ENCODE measurements at places on chromosomes 4 and X.

- no peak for DNase-seq
Measured at GRCh38 chr4:82230306-82230705, 143.5 kb downstream of the HNRNPD start.

DNA sequence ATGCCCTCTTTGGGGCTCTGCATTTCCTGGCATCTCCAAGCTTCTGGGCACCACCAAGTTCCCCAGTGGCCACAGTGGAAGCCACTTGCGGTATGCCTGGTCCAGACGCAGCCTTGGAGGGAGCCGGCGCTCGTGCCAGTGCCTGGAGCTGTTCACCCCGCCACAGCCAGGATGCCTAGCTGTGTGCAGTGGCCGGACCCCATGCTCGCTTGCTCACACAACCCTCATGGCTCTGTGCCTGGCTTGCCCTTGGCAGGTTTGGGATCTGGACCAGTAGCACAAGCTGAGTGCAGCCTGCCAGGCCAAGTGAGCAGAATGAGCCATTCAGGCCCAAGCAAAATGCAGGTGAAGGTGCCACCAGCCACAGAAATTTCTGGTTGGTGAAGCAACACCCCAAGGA is 283.5 kb downstream of the EVC2 start:
- no peak for DNase-seq

DNA sequence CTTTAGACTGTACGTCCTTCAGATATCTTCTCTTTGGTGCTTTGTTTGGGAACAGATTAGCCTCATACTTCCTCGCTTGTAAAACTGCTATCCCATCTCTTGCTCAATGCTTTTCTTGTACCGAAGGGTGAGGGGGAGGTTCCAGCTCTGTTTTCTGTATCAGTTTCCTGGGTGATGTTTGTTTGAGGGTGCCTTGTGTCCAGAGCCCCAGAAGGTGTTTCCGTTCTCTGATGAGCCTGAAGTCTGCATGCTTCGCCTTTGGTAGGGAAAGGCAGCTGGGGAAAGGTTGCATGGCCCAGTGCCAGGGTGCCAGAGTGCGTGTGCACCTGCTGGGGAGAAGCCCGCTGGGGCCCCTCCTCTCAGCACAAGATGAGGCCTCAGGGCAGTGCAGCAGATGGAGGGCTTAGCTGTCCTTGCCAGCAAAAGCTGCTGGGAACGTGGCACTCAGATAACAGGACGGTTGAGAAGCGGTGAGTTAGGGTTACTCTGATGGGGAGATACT is 73.7 kb downstream of the TBL1X start:
- DNase-seq, result no peak

DNA sequence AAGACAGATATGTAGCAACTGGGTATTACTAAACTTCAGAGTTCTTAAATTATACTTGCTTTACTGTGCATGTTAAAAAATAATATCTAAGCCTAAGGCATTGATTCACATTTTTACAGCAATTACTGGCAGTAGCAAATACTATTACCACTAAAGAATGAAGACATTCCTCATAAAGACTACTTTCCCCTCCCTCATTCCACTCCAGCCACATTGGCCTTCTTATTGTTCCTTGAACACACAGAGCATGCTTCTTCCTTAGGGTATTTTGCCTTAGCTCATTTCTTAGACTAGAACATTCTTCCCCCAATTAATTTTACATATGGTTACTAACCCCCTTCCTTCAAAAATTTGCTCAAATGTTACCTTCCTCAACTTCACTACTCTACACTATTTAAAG is 717.0 kb downstream of the CCSER1 start:
- no peak for DNase-seq

DNA sequence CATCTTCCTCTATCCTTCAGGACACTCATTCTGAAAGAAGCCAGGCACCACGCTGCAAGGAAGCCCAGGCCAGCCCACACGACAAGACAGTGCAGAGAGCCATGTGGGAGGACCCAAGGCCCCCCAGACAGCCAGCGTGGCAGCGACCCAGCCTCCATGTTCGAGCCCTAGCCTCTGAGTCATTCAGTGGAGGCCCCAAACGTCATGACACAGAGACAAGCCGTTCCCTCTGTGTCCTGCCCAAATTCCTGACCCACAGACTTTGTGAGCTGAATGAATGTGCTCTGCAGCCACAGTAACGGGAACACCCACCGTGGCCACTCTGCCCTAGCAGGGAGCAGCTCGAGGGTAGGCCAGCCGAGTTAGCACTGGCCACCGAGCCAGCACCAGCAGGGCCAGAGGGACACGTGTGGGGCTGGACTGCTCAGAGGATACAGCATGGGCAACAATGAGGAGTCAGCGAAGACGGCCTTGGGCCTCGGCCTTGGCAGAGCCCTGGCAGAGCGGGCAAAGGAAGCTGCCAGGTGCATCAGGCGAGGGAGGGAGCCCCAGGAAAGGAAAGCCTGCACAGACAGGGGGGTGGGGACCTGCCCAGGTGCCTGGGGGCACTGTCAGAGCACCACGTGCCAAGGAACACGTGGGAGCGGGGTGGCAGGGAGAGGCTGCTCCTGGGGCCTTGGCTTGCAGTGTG is 8.6 kb downstream of the BLOC1S4 start:
- DNase-seq, result no peak

DNA sequence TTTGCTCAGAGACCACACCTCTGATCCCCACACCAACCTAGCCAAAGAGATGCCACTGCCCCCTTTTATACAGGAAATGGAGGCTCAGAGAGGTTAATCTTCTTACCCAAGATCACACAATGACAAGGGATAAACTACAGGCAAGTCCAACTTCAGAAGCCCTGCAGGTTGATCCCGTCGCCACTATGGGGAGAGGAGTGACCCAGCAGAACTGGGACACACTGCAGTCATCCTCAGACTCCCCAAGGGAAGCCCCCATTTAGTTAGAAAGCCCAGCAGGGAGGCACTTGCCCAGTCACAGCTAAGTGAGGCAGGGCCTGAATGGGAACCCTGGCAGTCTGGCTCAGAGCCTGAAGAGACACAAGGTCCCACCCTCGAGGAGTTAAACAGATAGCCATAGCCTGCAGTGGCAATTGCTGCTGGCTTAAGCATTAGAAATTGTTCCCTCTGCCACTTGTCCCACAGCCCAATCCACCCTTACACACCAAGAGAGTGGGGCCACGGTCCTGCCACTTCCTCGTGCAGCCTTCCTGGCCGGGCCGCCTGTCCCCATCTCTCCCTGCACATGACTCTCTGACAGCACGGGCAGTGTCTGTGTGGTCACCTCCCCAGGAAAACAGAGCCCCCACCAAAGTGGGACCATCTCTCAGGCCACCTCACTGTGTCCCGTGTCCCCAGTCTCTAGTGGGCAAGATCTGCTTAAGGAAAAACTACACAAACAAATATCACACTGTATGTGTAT is 2.7 kb downstream of the JAKMIP1 start:
- no peak for DNase-seq

- no peak for DNase-seq
Measured at GRCh38 chr4:114100288-114101031, 121.0 kb upstream of the ARSJ start.

DNA sequence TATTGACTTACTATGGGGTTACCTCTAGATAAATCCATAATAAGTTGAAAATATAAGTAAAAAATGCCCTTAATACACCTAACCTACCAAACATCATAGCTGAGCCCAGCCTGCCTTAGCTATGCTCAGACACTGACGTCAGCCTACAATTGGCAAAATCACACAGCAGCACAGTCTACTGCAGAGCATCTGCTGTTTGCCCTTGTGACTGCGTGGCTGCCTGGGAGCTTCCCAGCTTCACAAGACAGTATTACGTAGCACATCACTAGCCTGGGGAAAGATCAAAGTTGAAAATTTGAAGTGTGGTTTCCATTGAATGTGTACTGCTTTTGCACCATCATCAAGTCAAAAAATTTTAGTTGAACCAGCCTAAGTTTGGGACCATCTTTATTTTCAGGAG is 8.8 kb downstream of the HTT-AS start:
- DNase-seq, result no peak

- no peak for DNase-seq
Measured at GRCh38 chr4:91243132-91243531, 1060.6 kb upstream of the GRID2 start.

DNA sequence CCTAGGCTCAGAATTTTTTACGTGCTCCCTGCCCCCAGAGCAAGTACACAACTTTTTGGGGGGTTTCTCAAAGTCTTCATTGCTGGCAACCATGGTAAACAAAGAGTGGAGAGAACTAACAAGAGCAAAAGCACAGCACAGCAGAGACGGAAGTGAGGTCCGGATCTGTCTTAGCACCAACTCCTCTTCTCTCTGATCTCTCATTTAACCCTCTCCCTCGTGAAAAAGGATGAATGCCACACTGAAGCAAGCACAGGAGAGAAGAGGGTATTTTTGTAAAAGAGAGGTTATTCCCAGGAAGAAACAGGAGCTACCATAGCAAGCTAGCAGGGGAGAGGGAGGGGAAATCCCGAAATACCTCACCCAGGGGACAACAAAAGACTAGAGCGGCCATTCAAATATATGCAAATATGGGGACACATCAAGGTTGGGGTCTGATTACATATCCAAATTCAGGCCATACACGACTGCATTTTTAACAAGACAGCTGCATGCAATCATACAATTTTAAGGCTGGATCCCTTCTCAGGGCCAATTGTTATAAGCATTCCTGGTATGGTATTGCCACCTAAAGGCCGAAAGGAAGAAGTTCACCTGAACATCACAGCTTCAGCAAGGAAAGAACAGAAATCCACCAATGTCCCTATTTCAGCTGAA is 46.6 kb downstream of the CD40LG start:
- peak; percentile 25 for DNase-seq

DNA sequence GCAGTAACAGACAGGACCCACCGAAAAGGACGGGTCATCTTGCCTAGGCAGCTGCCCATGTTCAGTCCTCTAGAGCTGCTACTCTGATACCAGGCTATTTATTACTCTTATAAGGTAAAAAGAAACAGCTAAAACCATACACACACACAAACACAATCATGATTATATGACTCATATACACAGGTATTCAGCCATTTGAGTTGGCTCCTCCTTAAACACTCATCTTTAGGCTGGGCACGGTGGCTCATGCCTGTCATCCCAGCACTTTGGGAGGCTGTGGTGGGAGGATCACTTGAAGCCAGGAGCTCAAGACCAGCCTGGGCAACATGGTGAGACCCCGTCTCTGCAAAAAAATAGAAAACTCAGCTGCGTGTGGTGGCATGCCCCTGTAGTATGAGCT is 76.6 kb downstream of the F11 start:
- no peak for DNase-seq

- DNase-seq, result no peak
Measured at GRCh38 chr4:42302348-42302747, 94.9 kb upstream of the SHISA3 start.

- DNase-seq, result no peak
Measured at GRCh38 chr4:187094144-187094543, 370.5 kb upstream of the FAT1 start.

GRCh38 chr4:74661427-74662201 is 132.7 kb downstream of the BTC start:
- no peak for DNase-seq

GRCh38 chr4:126028876-126029275 is 714.1 kb downstream of the FAT4 start:
- no peak for DNase-seq

GRCh38 chr4:104941661-104942062 is 205.0 kb upstream of the TET2 start:
- no peak for DNase-seq

GRCh38 chrX:12919051-12919450 is 12.6 kb downstream of the TLR8 start:
- DNase-seq, result no peak

- no peak for DNase-seq
Measured at GRCh38 chr4:6668391-6668790, 25.3 kb upstream of the S100P start.

GRCh38 chr4:123418351-123418931 is 21.8 kb downstream of the SPRY1 start:
- no peak for DNase-seq

DNA sequence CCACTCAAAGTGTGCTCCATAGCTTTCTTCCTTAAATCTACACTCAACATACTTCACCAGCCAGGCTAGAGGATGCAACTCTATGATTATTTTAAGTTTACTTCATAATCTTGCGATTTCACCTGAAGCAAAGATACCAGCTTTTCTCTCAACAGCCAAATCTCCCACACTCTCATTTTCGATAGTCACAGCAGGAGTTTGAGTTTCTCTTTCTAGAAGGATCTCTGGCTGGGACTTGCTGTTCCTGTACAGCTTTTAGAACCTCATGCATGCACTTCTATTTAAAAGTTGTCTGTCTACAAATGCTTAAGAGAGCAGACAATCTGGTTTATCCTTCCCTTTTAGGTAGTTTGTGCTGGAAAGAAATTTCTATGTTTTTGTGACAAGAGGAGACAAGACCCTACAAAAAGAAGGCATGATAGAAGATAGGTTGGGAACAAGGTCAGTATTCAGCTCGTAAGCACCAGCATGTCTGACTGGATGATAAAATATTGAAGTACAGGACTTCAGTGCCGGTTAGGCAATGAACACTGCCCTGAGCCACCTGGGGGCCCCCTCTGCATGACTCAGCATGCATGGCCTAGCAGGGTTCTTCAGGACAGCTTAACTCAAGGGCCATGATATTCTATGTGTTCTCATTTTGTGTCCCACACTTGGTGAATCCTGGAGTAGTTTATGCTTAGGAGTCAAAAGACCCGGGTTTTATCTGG is 65.6 kb downstream of the ATXN3L start:
- no peak for DNase-seq

GRCh38 chrX:142998447-142999198 is 27.1 kb upstream of the SPANXN4 start:
- no peak for DNase-seq

GRCh38 chr4:72975488-72975784 is 94.1 kb downstream of the COX18 start:
- DNase-seq, result no peak

- no peak for DNase-seq
Measured at GRCh38 chr4:142778900-142779299, 67.2 kb downstream of the INPP4B start.

DNA sequence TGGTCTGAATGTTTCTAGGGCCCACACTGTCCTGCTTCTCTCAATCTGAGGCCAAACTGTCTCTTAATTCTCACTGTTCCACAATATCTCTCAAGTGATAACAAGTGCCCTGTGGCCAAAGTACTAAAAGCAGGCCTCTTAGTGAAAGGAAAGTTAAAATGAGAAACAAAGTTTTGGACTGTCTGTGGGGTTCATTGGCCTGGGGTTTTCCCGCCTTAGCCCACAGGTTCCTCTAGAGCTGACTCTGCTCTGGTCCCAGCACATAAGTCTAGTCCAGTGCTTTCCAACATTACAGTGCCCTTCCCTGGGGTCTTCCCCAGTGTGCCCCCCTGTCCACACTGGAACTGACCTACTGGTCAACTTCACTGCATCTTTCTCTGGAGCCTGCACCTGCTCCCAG is 6.3 kb downstream of the MAGEB1 start:
- DNase-seq, result no peak

DNA sequence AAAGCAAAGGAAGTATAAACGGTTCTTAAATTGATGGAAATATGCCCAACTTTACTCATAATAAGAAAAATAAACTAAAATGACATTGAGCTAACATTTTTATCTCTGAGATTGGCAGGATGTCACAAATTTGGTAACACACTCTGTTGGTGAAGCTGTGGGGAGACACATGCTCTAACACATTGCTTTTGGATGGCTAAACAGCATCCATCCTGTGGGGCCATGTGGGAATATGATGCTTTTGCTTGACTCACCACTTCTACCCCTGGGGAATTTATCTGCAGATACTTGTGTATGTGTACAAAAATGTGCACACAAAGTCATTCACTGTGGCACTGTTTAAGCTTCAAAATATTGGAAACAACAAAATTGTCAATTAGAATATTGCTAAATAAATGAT is 100.2 kb downstream of the ANAPC4 start:
- DNase-seq, result no peak
